ENCODE measurements at places on chromosomes 12 and 14.

- no peak for DNase-seq
Measured at GRCh38 chr14:102077382-102077709, 9.5 kb downstream of the HSP90AA1 start.

DNA sequence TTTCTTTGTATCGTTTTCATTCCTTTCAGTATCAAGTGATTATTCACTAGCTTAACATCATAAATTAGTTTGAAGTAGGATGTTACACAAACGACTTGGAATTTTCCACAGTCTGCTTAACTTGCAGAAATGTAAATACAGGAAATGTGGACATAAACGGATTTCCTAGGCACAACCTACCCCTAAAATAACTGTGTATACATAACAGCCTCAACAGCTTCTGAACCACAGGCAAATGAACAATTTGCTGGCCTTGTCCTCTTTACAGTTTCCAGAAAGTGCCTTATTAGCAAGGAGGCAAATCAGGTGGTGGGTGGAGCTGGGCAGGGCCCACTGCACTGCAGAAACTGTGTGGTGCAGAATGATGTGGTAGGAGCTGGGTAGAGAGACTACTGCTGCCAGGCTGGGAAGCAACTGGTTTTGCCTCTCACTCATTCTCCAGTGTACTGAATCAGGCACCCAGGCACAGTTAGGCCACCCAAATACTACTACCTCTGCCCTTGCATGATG, 14.1 kb downstream of the DRAM1 start:
- peak; percentile 5 for DNase-seq

DNA sequence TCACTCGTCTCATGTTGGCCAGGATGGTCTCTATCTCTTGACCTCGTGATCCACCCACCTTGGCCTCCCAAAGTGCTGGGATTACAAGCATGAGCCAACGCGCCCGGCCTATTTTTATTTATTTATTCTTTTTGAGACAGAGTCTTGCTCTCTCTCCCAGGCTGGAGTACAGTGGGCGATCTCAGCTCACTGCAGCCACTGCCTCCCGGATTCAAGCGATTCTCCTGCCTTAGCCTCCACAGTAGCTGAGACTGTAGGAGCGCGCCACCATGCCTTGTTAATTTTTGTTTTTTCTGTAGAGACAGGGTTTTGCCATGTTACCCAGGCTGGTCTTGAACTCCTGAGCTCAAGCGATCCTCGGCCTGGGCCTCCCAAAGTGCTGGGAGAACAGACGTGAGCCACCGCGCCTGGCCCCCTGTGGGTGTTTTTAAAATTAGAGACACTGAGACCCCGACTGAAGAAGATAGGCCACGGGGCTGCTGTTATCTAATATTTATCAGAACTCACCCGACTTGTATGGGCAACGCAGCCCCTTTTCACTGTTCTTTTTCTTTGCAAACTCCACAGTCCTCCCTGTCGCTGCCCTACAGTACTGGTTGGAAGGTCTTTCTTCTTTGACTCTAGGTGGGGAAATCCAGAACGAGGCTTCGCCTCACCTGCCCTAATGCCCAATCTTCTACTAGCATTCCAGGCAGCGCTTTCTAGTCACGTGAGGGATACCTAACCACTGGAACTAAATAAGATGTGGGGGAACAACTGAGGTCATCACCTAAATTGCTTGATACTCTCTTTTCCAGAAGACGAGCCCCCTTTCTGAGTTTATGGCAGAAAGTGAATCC, 1.4 kb upstream of the GABARAPL1 start:
- no peak for DNase-seq

- DNase-seq: no peak
Measured at GRCh38 chr12:89166121-89166520, 186.2 kb downstream of the DUSP6 start.

- no peak for DNase-seq
Measured at GRCh38 chr12:130793554-130793849, 45.5 kb downstream of the STX2 start.

- DNase-seq: no peak
Measured at GRCh38 chr14:92792885-92793284, 1.2 kb upstream of the GOLGA5 start.

All from RPMI7951 (cell line).